ENCODE measurements at places on chromosomes 6 and 20.

- no peak for DNase-seq
Observed at GRCh38 chr6:49939993-49940498, 23.9 kb downstream of the DEFB114 start.

DNA sequence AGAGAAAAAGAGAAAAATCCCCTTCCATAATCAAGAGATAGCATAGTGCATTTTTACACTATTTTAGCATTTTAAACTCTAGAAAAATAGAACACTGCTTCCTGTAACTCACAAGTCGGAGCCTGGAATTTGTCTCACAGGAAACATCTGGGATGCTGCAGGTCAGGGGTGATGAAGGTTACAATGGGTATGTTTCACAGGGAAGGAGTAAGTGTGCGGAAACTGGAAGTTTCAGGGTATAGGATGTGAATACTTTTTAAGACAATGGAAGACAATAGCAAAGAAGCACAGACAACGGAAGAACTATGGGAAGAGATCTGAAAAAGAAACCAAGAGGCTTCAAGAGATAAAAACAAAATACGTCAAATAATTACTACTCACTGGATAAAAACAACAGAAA is 361.0 kb upstream of the MARCKS start:
- DNase-seq: no peak

DNA sequence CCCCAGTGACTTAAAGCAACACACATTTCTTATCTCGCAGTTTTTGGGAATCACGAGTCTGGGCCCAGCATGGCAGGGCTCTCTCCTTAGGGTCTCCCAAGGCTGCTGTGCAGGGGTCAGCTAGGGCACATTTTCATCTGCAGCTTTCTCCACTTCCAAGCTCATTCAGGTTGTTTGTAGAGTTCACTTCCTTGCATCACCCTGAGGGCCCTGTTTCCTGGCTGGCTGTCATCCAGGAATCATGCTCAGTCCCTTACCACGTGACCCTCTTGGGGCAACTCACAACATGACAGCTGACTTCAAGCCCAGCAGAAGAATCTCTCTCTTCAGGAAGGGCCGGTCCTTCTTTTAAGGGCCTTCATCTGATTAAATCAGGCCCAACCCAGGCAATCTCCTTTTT is 21.3 kb downstream of the SNAP25 start:
- DNase-seq: no peak

- DNase-seq: no peak
Observed at GRCh38 chr20:45423700-45424099, 7.8 kb downstream of the PIGT start.

DNA sequence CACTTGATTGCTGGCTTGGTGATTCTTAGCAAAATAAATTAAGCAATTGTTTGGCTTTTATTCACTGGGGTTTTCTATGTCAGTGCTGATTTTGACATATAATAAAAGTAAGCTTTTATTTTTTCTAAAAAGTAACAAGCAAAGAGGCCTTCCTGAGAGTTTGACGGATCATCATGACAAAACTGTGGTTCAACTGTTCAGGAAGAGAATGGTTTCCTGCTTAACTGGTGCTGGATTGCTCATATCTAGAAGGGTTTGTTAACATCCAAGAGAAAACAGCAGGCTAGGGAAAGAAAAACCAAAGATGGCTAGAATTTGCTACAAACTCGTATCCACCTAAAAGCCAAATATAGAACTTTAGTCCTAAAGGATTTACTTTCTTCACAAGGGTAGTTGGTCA is 21.2 kb downstream of the SERPINB1 start:
- no peak for DNase-seq

- no peak for DNase-seq
Observed at GRCh38 chr6:147506704-147507114, 1.8 kb upstream of the SAMD5 start.

DNA sequence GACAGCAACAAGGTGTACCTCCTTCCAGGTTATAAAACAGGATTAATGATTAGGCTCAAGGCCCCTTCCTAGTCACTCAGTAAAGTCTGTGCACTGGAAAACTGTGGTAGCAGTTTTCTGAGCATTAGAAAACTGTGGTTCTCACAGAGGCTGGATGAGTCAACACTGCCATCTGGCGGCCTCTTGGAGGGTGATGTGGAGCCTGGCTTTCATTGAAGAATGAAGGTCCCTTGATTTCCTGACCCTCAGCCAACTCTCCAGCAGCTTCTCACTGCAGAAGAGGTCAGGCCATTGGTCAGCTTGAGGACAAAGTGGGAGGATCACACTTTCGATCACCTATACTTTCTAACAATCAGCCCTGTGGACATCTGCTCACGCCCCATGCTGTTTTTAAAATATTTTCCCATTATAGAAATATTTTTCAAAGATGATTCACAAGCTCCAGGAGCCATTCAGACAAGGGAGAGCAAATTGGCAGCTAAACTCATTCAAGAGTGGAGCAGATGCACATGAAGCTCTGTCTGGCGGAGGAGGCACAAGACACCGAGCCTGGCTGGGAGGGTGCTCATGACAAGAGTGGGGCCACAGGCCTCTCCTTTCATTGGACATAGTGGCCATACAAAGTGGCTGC is 23.2 kb downstream of the PSMB1 start:
- peak; percentile 29 for DNase-seq

- no peak for DNase-seq
Observed at GRCh38 chr6:44199883-44200282, 16.8 kb upstream of the MYMX start.

DNA sequence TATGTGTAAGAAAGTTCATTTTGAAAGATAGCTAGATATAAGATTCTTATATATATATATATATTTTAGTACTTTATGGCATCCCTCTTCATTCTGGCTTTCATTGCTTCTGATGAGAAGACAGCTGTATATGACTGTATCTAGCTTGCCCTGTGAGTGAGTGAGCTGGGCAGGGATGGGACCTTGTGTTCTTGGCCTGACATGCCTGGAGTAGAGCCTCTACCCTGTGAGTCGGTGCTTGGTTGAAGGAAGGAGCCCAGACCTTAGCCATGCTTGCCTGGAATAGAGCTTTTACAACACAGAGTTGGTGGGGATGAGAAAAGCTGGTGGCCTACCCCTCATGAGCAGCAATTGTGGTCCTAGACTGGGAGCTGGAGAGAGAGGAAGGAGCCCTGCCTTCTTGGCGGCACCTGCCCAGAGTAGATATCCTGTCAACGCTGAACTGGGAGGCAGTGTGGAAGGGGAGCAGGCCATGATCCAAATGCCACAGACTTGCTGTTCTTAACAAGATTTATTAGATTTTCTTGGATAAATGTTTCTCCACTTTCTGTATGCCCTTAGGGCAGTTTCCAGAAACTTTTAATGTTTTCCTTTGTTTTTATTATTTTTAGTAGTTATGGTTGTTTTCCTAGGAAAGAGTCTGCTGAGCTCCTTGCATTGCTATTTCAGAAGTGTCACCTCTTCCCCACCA is 31.6 kb downstream of the FIG4 start:
- no peak for DNase-seq

- DNase-seq: no peak
Observed at GRCh38 chr20:16599257-16599656, 26.0 kb upstream of the KIF16B start.

GRCh38 chr6:38901802-38902522 is 146.6 kb upstream of the GLP1R start:
- DNase-seq: no peak

- DNase-seq: no peak
Observed at GRCh38 chr20:63544958-63545516, 2.5 kb downstream of the SRMS start.

GRCh38 chr6:33314515-33314942 is 651 bp upstream of the TAPBP start:
- DNase-seq: no peak

DNA sequence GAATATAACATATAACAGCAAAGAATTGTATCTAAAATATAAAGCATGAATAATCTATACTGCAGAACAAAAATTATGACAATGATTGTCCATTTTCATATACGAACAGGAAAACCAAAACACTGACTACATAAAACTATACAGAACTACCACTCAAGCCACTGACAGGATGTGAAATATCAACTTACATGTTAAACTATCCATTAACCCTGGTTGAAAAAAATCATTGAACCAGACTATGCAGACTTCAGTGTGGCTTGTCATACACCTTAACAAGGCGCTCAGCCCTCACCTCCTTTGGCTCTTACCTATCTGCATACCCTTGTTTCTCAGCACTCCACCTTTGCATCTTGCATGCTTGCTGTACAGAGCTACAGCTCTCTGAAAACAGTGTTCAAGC is 34.9 kb downstream of the ASCC3 start:
- no peak for DNase-seq

DNA sequence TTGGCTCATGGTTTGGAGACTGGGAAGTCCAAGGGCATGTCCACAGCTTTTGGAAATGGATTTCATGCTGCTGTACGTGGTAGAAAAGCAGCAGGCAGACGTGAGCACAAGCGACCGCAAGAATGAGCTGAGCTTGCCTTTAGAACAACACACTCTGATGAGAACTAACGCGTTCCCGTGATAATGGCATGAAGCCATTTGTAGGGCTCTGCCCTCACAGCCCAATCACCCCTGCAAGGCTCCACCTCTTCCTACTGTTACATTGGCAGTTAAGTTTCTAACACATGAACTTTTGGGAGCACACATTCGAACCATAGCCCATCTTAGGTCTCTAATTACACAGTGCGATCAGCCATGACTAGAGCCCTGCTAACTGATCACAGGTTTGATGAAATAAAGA is 107.5 kb upstream of the TMEM170B start:
- no peak for DNase-seq

- DNase-seq: no peak
Observed at GRCh38 chr20:3705970-3706739, 6.2 kb downstream of the SIGLEC1 start.

DNA sequence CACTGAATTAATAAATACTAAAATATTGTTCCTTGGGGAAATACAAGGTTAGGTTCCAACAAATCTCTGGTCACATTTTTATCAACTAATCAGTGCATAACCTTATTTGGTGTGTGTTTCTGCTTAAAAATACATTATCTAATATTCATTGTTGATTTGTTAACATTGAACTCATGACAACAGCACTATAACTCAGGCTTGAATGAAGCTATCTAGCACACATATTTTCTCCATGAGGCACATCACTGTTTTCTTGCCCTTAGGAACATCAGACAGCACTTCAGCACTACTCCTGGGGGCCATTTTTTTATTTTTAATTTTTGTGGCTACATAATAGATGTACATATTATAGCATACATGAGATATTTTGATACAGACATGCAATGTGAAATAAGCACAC is 277.2 kb upstream of the NT5E start:
- no peak for DNase-seq

- DNase-seq: peak; percentile 35
Observed at GRCh38 chr20:38460040-38460623, 12.5 kb upstream of the RALGAPB start.

DNA sequence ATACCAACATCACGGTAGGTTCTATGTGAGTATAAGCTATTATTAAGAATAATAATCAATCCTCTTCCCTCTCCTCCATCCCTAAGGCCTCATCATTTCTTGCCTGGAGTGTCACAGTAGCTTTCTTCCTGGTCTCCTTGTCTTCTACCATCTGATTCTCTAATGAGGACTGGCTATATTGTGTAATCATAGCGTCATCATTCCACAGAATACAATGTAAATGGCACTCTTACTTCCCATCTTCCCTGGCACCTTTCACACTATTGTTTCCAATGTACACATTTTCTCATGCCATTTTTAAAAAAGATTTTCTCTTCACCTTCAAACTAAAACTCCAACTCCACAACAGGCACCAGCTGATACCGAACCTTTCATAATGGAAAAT is 2.2 kb upstream of the BTN3A2 start:
- DNase-seq: no peak

DNA sequence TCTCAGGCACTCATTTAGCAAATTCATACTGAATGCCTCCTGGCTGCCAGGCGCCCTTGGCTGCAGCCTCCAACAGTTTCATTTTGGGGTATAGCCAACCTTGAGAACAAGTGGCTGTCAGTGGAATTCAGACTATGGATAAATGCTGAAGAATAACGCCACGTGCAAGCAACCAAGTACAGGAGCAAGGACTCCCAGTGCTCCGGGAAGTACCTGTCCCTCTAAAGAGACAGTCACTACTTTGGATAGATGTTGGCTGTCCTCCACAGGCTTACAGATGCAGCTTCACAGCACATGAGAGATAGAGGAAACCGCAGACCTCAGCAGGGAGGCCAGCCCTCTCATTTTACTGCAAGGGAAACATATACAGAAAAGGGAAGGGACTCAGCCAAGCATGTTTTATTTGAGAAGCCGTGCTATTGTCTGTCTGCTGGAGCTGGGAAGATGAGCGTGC is 658.2 kb downstream of the PTPRT start:
- no peak for DNase-seq

GRCh38 chr6:117338567-117338966 is 73.2 kb downstream of the VGLL2 start:
- DNase-seq: no peak

DNA sequence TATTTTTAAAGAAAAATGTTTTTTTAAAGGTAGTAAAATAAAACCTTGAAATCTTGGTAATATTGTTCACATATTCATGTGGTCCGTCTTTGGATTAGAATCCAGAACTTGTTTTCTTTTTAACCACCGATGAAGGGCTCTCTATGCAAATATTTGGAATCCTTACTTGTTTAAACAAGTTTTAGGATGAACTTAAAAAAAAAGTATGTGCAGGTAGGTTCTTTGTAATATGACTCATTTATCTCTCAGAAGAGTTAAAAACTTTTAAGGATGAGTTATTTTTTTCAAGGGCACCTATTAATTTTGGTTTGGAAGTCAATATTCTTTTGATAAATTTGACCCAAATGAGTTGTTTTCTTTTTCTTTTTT is 8.9 kb downstream of the DSP start:
- no peak for DNase-seq

DNA sequence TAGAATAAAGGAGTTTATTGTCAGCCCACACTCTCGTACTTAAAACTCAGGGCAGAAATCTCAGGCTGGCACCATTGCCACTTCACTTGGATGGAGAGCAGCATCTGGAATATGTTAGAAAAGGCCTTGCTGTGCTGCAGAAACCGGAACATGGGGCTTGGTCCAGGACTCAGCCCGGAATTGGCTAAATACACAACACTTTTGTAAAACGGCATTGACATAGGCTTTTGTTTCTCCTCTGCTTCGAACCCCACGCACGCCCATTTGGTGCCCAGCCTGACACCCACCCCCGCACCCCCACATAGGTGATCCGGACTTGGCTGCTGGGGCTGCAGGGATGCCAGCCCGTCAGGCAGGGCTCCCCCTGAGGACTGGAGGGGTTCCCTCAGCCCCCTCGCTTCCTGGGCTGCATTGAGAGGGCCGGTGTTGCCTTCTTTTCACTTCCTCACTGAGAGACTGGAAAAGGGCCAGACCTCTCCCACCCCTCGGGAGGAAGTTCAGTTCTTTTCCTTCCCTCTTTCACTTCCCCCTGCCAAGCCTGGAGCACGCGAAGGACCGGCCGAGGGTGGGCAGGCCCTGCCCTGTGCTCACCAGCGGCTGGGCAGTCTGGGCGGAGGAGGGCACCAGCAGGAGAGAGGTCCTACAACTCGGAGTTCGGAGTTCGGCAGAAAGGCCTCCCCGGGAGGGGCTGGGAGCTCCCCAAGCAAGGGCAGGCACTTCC is 17.9 kb upstream of the CST3 start:
- DNase-seq: no peak
